ENCODE measurements at places on chromosomes 7 and 10.

DNA sequence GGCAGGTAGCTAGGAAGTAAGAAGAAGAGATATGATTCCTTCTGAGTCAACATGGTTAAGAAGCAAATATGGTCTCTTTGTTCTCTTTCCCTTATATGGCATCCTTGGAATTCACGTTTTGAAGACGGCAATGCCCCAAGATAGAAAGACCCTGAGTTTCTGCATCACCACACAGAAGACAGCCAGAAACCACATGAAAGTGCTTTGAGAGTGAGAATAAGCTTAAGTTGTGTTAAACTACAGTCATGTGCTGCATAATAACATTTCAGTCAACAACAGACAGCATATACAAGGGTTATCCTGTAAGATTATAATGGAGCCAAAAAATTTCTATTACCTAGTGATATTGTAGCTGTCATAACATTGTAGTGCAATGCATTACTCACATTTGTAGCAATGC lies 89.9 kb upstream of the STEAP1 start:
- DNase-seq = no peak

DNA sequence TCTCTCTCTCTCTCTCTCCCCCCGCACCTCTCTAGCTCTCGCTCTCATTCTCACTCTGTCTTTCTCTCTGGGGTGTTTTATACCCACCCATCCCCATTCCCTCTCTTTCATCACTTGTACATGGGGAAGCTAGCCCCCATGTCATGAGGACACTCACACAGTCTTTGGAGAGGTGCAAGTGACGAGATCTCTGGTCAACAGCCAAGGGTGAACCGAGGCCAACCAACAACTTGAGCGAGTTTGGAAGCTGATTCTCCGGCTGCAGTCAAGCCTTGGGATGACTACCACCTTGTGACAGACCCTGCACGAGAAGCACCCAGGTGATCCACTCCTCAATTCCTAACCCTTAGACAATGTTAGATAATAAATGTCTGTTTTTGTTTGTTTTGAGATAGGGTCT lies 10.1 kb upstream of the KBTBD2 start:
- no peak for DNase-seq

DNA sequence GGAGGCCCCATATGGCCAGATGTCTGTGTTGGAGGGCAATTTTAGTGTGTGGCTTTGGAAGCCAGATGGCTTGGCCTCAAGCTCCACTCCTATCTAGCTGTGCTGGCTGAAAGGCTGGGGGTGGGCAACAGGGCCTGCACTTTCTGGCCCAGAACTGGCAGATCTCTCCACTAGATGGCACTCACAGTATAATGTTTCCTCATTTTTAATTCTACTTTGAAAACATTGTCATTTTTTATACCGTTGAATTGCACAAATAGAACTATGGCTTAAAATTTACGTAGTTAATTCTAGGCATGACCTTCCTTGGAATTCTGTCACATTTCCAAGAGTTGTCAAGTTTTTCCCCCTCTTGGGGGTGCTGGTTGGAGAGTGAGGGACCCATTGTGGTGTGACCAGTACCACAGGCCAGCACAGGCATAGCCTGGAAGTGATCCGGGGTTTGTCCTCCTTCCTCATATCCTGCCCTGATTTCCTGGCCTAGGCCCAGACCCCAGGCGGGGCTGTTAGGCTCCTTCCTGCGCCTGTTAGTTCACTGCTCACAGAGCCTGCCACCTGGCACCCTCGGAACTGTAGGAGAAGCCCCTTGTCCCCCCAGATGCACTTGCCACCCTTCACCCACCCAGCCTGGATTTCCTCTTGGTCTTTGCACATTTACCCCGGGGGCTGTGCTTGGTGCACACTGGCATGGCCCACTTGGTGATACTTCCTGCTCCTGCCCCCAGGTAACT lies 52.8 kb downstream of the ARHGAP22 start:
- DNase-seq = peak; percentile 51

- no peak for DNase-seq
Measured at GRCh38 chr7:106915873-106916272, 50.8 kb downstream of the PIK3CG start.

- peak; percentile 63 for DNase-seq
Measured at GRCh38 chr10:72243822-72244437, 27.9 kb upstream of the ASCC1 start.

Measured in thyroid gland (tissue), 4 donors.